ENCODE measurements at places on chromosomes 12 and 14. TPM values are rescaled to one million over a fixed set of nuclear protein-coding genes. Genes with fewer than 3 reads are reported as not detected.

- no peaks in the 10 kb centered on the region for H3K36me3 ChIP-seq
- DNase-seq, result no peak
- H3K27ac ChIP-seq, result no peak overlapping the region
- H3K27me3 ChIP-seq, result no peaks in the 10 kb centered on the region
Measured at GRCh38 chr14:57378661-57379060, 11.7 kb upstream of the NAA30 start.

DNA sequence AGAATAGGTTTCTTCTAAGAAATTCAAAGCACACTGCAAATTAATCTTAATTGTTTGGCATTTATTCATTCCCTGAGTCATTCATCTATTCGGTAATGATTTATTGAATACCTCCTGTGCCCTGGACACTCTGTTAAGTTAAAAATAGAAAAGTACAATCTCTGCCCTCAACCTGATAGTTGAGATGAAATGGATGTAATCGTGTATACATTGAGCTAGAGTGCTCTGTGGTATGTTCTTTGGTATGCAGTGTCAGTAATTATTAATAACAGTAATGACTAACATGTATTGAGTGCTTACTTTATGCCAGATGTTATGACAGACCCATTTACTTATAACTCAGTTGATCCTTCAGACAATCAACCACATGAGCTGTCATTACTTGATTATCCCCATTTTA lies 47.6 kb downstream of the UTP20 start:
- H3K36me3 ChIP-seq, result peaks cover 70% of the 10 kb centered on the region
- no peak overlapping the region for H3K27ac ChIP-seq
- DNase-seq, result no peak
- no peaks in the 10 kb centered on the region for H3K27me3 ChIP-seq
- H3K4me3 ChIP-seq, result no peak overlapping the region
- H3K4me1 ChIP-seq, result no peaks in the 10 kb centered on the region

GRCh38 chr14:23430723-23431085 lies 4.8 kb downstream of the MYH7 start:
- peaks cover 4% of the 10 kb centered on the region for H3K4me1 ChIP-seq
- DNase-seq, result no peak
- no peaks in the 10 kb centered on the region for H3K36me3 ChIP-seq
- H3K27ac ChIP-seq, result no peak overlapping the region

DNA sequence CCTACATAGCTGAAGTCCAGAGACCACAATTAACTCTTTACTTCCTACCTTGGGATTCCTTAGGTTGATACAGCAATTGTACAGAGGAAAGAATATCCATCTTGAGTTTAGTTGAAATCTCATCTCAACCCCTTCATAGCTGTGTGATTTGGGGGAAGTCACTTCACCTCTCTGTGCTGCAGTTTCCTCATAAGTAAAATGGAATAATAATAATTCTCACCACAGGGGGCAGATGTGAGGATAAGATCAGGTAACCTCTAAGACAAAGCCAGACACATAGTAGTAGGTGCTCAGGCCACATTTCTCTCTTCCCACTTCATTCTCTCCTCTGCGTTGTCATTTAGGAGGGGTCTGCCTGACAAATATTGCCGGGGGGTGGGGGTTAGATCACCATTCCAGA lies 6.7 kb downstream of the FOXN4 start:
- H3K4me1 ChIP-seq, result peaks cover 24% of the 10 kb centered on the region
- H3K27ac ChIP-seq, result no peak overlapping the region
- H3K36me3 ChIP-seq, result no peaks in the 10 kb centered on the region
- no peak overlapping the region for H3K4me3 ChIP-seq

DNA sequence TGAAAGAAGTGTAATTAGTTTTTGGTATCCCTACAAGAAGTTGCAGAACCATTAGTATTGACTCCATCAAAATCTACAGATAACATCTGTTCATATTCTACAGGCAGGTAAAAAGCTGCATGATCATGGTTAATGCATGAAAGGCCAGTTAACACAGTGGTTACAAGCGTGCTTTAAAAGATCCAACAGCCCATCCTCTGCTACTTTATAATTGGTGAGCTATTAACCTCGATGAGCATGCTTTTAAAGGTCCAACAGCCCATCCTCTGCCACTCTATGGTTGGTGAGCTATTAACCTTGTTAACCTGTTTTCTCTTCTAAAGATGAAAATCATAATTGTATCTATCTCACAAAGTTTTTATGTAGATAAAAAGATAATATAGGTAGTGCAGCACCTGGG lies 289.3 kb downstream of the DUSP6 start:
- H3K27me3 ChIP-seq, result no peaks in the 10 kb centered on the region
- no peak for DNase-seq
- no peak overlapping the region for H3K27ac ChIP-seq
- no peak overlapping the region for H3K4me3 ChIP-seq
- H3K36me3 ChIP-seq, result no peaks in the 10 kb centered on the region

DNA sequence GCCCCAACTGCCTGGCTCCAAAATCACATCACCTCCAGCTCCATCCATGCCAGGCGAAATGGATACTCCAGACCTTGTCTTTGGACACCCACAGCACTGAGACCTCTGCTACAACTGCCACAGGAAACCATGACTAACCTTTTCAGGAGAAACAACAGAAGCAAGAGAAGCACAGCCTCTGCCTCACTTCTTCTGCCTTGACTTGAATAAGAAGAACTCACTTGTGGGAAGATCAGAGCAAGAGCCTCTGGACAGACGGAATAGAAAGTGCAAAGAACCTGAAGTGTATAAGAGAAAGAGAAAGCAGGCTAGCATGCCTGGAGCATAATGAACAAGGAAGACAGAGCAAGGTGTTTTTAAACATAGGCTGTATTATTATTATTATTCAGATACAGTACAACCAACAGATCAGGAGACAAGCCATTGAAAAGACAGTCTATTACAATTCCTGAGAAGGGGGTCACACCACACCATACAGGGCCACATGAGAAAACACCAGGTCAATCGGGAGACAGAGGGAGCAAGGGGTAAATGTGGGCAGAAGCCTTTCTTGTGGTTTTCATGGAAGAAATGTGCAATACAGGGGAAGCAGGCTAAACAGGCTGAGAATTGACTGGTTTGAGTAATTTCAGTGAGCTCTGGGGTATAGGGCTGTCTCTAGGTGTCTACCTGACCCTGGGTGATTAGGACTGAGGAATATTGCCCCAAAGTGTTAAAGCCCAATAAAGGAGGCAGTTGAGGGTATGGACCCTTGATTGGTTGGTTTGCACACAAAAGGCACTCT lies 7.4 kb upstream of the OR10P1 start:
- no peaks in the 10 kb centered on the region for H3K27me3 ChIP-seq
- H3K36me3 ChIP-seq, result no peaks in the 10 kb centered on the region
- H3K4me1 ChIP-seq, result peaks cover 8% of the 10 kb centered on the region
- DNase-seq, result no peak
- H3K4me3 ChIP-seq, result no peak overlapping the region

- DNase-seq, result no peak
- no peaks in the 10 kb centered on the region for H3K4me1 ChIP-seq
- H3K4me3 ChIP-seq, result no peak overlapping the region
Measured at GRCh38 chr12:38159092-38159551, 157.5 kb upstream of the ALG10B start.

DNA sequence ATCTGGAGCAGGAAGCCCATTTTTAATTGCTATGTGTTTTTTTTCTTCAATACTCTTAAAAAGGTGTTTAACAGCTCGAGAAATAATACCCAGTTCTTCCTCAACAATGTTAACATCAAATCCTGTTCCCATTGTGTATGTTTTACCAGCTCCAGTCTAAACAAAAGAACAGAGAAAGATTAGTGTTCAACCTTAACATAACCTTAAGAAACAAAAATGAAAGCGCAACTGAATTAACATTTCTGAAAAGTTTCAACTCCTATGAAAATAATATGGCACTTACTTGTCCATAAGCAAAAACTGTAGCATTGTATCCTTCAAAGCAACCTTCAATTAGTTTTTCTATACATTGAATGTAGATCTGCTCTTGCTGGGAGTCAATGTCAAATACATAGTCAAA lies 73.2 kb downstream of the KIF21A start:
- H3K36me3 ChIP-seq, result peaks cover 36% of the 10 kb centered on the region
- H3K4me1 ChIP-seq, result no peaks in the 10 kb centered on the region
- H3K27me3 ChIP-seq, result no peaks in the 10 kb centered on the region
- H3K4me3 ChIP-seq, result no peak overlapping the region

DNA sequence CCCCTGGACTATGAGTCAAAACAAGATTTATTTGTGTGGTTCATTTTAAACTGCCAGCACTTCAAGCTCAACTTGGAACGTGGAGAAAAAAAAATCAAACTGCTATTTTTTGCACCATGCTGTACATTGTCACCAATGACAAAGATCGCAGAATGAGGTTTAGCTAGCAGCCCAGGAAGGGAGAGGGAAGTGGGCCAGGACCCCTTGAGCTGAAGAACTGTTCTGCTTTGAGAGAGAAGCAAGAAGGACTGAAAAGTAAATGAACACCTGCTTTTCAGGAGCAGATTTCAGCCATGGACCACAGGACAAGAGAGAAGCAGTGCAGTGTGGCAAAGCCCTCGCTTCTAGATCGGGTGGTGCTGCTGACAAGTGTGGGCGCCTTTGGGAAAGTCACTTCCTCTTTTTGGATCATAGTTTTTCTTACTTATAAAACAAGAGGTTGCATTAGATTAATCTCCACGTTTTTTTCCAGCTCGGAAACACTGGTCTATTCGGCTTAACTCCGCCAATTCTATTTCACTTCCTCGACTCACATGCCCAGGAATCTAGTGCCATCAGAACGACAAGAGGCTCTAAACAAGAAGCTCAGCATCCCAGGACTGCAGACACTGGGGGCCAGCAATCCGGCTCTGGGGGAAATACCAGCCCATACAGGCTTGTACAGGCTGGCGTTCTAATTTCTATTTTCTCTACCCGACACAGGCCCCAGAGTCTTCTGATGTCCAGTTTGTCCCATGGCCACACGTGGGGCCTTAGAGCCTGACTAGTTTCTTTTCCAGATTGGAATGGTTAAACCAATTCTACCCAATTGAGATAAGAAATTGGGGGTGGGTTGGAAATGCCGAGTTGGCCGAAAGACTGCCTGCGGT lies 129.9 kb downstream of the CRACR2A start:
- no peaks in the 10 kb centered on the region for H3K36me3 ChIP-seq
- no peak overlapping the region for H3K4me3 ChIP-seq
- no peak for DNase-seq
- no peaks in the 10 kb centered on the region for H3K27me3 ChIP-seq
- H3K4me1 ChIP-seq, result no peaks in the 10 kb centered on the region

DNA sequence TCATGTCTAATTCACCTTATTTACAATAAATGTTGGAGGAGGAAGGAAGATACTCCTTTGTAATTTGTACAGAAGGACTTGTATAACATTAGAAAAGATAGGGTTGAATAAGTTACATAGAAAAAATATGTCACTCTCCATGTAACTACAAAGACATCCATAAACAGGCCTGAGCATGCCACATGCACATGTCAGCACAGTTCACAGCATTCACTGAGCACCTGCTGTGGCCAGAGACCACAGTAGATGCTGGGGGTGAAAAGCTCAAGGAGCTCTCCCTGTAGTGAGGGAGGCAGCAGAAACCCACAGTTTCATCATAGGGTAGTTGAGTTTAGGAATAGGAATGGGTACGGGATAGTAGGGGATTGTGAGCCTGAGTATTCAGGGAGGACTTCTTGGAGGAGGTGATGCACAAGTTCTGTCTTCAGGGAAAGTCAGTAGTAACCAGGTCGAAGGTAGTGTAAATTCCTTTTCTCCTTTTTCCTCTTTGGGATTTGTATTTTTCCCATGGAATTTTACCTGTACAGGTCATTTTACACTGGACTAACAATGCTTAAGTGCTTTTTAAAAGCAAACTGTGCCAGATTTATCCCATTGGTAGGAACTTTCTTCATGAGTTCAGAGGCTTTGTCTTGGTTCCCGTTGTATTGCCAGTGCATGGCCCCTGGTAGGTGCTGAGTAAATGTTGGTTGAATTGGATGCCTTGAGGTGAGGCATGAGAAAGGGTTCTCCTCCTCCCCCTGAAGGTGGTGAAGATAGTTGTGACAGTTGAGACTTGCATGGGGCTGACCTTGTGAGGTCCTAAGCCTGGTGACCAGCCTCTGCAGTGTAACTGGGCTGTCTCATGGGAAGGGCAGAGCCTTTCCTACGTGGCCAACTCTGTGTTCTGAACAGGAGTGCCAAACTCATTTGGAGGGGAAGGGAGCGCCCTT lies 20.2 kb downstream of the PRKCH start:
- DNase-seq, result no peak
- H3K4me3 ChIP-seq, result no peak overlapping the region
- H3K4me1 ChIP-seq, result no peaks in the 10 kb centered on the region
- H3K27me3 ChIP-seq, result no peaks in the 10 kb centered on the region
- H3K36me3 ChIP-seq, result no peaks in the 10 kb centered on the region

DNA sequence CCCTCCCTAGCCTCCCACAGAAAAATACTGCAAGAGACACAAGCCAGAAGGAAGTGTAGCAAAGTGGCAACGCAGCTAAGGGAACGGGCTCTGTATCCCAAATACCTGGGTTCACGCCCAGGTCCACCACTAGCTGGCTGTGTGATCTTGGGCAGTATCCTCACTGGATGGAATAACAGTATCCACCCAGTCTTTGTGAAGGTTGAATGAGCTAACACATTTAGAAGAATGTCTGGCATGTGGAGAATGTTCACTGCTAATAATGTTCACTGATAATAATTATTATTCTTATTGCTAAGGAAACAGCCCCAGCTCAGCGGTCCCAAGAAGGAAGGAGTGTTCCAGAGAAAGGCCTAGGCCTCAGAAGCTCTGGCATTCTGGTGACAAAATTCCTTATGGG lies 70.9 kb downstream of the VWF start:
- no peak for DNase-seq
- H3K4me3 ChIP-seq, result no peak overlapping the region
- no peaks in the 10 kb centered on the region for H3K4me1 ChIP-seq
- peaks cover 43% of the 10 kb centered on the region for H3K36me3 ChIP-seq
- no peaks in the 10 kb centered on the region for H3K27me3 ChIP-seq

GRCh38 chr12:128798571-128799341 lies 25.0 kb downstream of the SLC15A4 start:
- H3K27ac ChIP-seq, result peak overlapping the region; percentile 41
- no peak overlapping the region for H3K4me3 ChIP-seq
- no peak for DNase-seq
- peaks cover 20% of the 10 kb centered on the region for H3K4me1 ChIP-seq

GRCh38 chr12:11797317-11797913 lies 147.9 kb downstream of the ETV6 start:
- peaks cover 13% of the 10 kb centered on the region for H3K4me1 ChIP-seq
- H3K27me3 ChIP-seq, result no peaks in the 10 kb centered on the region
- H3K4me3 ChIP-seq, result no peak overlapping the region
- no peak for DNase-seq

DNA sequence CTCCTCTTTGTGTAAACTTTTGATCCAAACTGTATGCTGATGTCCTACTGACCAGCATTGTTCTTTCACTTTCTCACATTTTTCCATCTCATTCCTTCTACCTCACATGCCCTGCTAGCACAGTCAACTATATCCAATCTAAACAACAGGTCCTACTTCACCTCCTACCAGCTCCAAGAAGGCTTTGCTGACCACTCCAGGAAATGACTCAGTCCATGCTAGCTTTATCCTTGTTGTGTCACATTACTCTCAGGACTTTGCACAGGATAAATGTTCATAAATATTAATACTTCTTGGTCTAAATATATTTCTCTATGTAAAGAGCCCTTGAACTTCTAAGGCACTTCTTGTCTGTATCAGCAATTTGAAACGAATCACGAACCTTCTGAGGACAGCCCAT lies 64.9 kb upstream of the PCED1B start:
- no peaks in the 10 kb centered on the region for H3K4me1 ChIP-seq
- no peak for DNase-seq
- H3K36me3 ChIP-seq, result no peaks in the 10 kb centered on the region
- H3K27me3 ChIP-seq, result no peaks in the 10 kb centered on the region
- H3K4me3 ChIP-seq, result no peak overlapping the region
- no peak overlapping the region for H3K27ac ChIP-seq

RNFT2 gene
- 27.0 TPM for total RNA-seq

MIP gene
- not detected for total RNA-seq

PLEKHG7 gene
- not detected for total RNA-seq

P2RX2 gene
- 0.97 TPM for total RNA-seq

THAP2 gene
- total RNA-seq, result 9.3 TPM

TAC3 gene
- 5.4 TPM for total RNA-seq

DAO gene
- not detected for total RNA-seq
